ENCODE measurements at places on chromosomes 16 and 17.

DNA sequence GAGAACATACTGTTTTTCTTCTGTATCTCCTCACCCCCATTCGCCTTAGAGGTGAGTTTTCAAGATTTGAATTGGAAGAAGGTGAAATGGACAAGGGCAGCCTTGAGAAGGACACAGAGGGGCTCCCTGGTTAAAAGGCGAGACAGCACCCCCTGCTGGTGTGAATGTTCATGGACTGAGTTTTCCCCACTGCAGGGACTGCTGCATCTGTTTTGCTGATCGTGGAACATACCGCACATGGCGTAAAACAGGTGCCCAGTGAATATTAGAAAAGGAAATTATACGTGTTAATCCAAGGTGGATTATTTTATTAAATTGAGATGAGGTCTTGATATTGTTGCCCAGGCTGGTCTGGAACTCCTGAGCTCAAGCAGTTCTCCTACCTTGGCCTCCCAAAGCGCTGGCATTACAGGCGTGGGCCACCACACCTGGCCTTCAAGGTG lies 54.5 kb downstream of the NDE1 start:
- DNase-seq = peak; percentile 90

GRCh38 chr17:44309472-44309871 lies 1.1 kb downstream of the RUNDC3A start:
- no peak for DNase-seq

GRCh38 chr17:72008236-72008876 lies 112.5 kb upstream of the SOX9 start:
- no peak for DNase-seq

DNA sequence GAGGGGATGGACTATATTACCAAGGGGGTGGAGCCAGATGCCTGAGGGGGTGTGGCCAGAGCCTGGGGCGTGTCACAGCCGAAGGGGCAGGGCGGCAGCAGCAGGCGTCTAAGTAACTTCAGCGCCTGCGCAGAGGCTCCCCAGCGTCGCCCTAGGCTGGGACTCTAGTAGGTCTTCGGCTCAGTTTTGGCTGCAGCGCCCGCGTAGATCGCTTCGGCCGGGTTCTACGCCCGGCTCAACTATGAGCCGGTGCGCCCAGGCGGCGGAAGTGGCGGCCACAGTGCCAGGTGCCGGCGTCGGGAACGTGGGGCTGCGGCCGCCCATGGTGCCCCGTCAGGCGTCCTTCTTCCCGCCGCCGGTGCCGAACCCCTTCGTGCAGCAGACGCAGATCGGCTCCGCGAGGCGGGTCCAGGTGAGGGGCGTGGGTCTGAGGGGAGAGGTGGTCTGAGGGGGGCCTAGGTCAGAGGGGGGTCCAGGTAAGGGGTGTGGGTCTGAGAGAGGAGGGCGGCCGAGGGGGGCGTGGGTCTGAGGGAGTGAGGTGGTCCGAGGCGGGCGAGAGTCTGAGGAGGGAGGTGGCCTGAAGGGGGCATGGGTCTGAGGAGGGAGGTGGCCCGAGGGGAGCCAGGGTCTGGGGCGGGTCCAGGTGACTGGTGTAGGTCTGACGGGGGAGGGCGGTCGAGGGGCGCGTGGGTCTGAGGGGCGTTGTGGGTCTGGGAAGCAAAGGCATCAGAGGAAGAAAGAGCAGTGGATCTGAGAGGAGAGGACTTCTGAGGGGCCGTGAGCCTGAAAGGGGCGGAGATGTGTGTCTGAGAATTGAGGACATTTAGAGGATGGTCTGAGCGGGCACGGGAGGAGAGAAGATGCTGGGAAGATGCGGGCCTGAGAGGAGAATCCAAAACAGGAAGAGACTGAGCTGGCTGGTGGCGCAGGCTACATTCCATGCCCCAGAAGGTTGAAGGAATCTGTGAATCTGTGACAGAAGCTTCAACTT lies at the start of gene LPCAT2:
LPCAT2 (plus strand) TSS at position 132 of the 991 bp plus-strand sequence; CDS start at position 242, 110 bp downstream.
- peak; percentile 66 for DNase-seq

GRCh38 chr16:85917959-85918358 lies 19.0 kb downstream of the IRF8 start:
- no peak for DNase-seq

DNA sequence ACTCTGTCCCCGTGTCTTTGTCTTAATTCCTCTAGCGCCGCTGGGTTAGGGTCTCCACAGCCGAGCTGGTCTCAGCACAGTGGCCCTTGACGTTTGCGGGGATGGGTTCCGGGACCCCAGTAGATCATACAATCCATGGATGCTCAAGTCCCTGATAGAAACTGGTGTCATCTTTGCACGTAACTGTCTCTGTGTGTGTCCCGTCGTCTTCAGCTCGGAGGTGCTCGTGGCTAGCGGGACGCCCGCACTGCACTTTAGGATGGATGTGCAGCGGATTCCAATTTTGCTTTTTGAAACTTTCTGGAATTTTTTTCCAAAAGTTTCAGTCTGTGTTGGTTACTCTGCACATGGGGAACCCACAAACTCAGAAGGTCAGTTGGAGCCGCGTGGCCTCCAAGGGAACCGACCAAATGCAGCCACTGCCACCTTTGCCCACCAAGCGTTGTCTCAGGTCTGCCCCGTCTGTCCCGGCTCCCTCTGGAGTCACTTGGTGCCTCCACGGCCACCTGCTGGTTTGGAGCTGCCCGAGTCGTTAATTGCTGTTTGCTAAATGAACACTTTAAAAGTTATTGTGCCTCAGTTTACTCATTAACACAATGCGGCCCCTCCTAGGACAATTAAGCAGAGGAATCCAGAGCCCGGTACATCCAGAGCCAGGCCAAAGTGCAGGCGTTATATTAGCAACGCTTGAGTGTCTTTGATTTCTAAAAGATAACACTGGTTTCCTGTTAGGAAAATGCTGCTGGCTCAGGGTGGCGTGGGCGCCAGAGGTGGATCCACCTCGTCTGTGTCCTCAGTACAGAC lies 5.3 kb upstream of the DPEP1 start:
- DNase-seq = no peak

- DNase-seq = peak; percentile 70
Measured at GRCh38 chr17:76492989-76493501, 8.2 kb downstream of the RHBDF2 start.

GRCh38 chr16:56866955-56867830 lies 2.2 kb downstream of the SLC12A3 start:
- peak; percentile 69 for DNase-seq

GRCh38 chr17:72311004-72311403 lies 190.2 kb downstream of the SOX9 start:
- DNase-seq = no peak

GRCh38 chr16:54211203-54211602 lies 75.4 kb downstream of the IRX3 start:
- no peak for DNase-seq

GRCh38 chr17:81514489-81514738 lies 1.8 kb upstream of the ACTG1 start:
- no peak for DNase-seq

DNA sequence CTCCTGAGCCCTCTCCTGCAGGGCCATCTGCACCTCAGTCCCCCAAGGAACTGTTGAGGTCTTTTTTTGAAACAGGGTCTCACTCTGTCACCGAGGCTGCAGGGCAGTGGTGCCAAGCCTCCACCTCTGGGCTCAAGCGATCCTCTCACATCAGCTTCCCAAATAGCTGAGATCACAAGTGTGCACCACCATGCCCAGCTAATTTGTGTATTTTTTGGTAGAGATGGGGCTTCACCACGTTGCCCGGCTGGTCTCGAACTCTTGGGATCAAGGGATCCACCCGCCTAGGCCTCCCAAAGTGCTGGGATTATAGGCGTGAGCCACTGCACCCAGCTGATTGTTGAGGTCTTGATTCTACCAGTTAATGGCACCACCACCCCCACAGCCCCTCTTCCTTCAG lies 27.9 kb upstream of the ENDOV start:
- DNase-seq = peak; percentile 54
